ENCODE measurements at places on chromosomes 5 and 9. TPM values are rescaled to one million over a fixed set of nuclear protein-coding genes. Genes with fewer than 3 reads are reported as not detected.

- no peak overlapping the region for H3K4me3 ChIP-seq
- H3K36me3 ChIP-seq: no peaks in the 10 kb centered on the region
- no peak overlapping the region for H3K27ac ChIP-seq
- DNase-seq: no peak
Measured at GRCh38 chr5:50700706-50701105, 34.3 kb downstream of the PARP8 start.

DNA sequence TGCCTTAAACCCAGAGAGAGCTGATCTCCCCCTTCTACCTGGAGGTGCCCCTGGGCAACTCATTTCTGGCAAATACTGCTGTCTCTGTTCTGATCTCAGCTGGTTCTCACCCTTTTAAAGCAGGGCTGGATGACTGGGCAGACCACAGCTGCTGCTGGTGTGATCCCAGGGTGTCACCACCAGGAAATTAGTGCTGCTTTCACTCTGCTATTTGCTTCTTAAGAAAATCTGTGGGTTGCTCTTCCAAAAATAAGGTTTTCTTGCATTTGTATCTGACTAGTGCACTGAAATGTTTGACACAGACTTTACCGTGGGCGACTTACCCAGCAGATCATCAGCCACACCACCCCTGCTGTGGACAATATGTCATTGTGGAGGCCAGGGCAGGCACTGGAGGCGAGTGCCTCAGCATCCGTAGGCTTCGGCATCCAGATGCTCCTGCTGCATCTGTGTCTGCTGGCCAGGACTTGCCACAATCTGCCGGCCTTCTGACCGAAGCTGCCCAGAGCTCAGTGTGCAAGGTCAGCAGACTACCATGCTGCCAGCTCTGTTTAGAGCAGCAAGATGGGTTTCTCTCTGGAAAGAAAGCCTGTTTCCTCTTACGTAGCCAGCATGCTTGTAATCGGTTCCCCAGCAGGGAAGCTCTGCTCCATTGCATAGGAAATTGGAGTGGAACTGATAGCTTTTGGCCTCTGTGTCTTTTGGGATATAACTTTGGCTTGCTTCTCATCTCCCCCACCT, 13.6 kb downstream of the ARHGAP26 start:
- H3K27me3 ChIP-seq: no peaks in the 10 kb centered on the region
- no peak overlapping the region for H3K4me3 ChIP-seq
- peaks cover 4% of the 10 kb centered on the region for H3K4me1 ChIP-seq

SCGB3A1 gene
- total RNA-seq: not detected

MARCHF3 gene
- 35.0 TPM for total RNA-seq

DNA sequence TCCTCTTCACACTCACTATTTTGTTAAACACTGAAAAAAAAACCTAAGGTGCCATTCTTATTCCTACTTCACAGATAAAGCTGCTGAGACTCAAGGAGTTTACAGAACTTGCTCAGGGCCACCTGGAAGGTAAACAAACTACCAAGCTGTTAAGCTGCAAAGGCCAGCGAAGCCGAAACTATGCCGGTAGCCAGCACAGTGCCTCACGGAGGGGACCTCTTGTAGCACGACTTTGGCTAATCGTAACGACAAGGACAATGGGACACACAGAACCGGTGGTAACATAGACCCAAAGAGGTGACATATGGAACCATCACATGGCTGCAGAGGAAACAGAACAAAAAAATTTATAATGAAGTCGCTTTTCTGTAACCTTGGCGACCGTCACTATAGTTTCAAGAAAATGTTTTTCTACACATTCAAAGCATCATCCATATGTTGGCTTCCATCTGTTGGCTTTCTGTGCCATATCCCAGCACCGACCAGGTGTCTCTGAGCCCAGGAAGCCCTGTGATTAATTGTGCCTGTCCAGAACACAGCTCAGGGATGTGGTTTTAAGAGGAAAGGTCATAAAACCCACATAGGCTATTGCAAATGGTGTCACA, 60.3 kb downstream of the S1PR3 start:
- no peak for DNase-seq
- H3K27me3 ChIP-seq: no peaks in the 10 kb centered on the region
- no peaks in the 10 kb centered on the region for H3K4me1 ChIP-seq
- H3K27ac ChIP-seq: no peak overlapping the region

MYOZ3 gene
- total RNA-seq: not detected

DNA sequence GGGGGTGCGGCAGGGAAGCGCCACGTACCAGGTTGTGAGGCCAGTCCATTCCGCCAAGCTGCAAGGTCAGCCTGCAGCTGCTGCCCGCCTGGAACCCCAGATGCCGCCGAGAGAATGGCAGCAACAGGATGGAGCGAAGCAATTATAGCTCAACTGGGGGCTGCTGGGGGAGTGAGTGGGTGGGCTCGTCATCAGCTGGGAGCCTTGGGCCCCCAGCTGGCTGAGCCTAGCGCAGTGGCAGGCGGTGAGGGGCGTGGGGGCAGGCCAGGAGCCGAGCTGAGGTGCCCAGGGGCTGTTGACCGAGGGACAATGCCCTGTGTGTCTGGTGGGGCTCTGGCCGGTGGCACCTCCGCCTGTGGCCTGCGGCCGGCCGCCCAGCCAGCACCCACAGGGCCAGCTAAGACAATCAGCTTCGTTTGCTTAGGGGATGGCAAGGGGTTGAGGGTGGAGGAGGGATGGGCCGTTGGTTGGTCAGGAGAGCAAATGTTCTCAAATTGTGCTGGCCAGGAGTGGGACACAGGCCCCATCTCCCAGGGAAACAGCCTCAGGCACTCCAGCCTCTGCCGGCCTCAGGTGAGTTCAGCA, at the start of gene IL17B:
Gene IL17B, minus strand, starts transcription at position 116 of the 585 bp plus-strand sequence. Its CDS starts 67 bp downstream, at position 49.
- H3K4me3 ChIP-seq: no peak within 1 kb of the TSS
- DNase-seq: no peak
- no peak within 1 kb of the TSS for H3K27ac ChIP-seq
- no peaks in the 10 kb centered on the region for H3K36me3 ChIP-seq
- peaks cover 5% of the 10 kb centered on the region for H3K4me1 ChIP-seq

DNA sequence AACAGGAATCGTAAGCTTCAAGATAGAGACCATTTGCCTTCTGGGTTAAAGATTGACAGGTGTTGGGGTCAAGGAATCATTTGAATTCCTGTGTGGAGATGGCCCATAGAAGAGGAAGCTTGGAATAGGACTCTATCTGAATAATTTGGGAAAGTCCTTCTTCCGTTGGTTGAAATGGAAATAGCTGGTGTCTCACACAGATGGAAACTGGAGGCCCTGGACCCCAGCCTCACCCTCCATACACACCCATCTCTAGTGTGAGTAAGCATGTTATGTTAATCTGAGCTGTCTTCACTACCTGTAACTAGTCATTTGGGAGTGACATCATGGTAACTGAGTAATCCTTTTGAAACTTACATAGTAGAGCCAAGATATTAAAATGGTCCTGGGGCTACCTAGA, 184.4 kb downstream of the CD180 start:
- no peaks in the 10 kb centered on the region for H3K36me3 ChIP-seq
- no peak for DNase-seq
- H3K27me3 ChIP-seq: peaks cover 5% of the 10 kb centered on the region
- no peaks in the 10 kb centered on the region for H3K4me1 ChIP-seq
- no peak overlapping the region for H3K27ac ChIP-seq
- no peak overlapping the region for H3K4me3 ChIP-seq

SHOC1 gene
- total RNA-seq: not detected

GRCh38 chr5:77993855-77994318, 217.7 kb upstream of the TBCA start:
- H3K4me3 ChIP-seq: no peak overlapping the region
- no peaks in the 10 kb centered on the region for H3K27me3 ChIP-seq
- DNase-seq: no peak
- peaks cover 2% of the 10 kb centered on the region for H3K36me3 ChIP-seq

CAMLG gene
- total RNA-seq: 27.5 TPM

DNA sequence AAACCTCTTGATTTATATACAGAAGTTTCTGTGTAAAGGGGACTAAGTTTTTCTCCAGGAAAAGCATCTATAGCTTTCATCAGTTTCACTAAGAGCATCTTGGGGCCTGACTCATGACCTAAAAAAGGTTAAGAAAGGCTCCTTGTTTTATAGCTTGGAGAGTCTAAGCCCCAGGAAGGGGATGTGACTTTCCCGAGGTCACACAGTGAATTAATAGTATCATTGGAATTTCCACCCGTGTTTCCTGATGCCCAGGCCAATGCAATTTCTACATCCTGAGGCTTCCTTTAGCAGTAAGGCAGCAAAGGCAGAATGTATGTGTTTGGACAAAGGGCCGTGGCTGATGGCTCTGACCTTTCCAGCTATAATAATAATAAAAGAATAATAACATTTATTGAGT, 8.6 kb downstream of the MORN5 start:
- H3K27ac ChIP-seq: no peak overlapping the region
- no peak for DNase-seq
- no peaks in the 10 kb centered on the region for H3K4me1 ChIP-seq
- peaks cover 2% of the 10 kb centered on the region for H3K27me3 ChIP-seq
- H3K4me3 ChIP-seq: no peak overlapping the region

DNA sequence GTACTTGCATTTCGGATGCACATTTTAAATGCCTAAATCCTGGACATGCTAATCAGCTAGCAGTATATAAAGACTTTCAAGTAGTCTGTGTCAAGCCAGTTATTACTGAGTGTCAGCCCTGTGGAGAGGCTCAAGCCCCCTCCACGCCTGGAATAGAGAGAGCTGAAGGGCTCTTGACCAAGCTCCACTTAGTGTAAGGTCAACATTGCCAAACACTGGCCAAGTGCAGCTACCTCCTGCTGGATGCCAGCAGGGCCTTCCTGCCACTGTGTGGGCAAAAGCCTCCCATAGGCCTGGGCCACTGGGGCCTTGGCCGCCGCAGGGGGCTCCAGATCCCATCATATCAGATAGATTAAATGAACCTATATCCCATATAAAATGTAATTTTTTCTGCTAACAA, 239.4 kb upstream of the PANK3 start:
- H3K27me3 ChIP-seq: no peaks in the 10 kb centered on the region

F2R gene
- 0.97 TPM for total RNA-seq

DNA sequence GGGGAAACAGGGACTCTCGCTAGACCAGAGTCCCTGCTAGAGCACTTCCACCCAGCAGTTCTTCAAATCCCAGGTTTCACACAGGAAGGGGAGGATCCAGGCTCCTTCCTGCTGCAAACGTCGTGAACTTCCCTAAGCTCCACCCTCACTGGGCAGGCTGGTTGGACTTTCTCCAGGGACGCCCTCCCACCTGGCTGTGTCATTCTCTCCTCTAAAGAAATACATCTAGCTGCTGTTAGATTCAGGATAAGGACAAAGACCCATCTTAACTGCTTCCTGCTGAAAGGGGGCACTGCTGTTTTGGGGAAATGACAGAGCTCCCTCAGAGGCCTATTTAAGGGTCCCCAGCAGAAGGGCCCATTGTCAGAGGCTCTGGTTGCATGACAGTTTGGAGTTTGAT, 230.7 kb downstream of the SEMA6A start:
- no peak for DNase-seq
- no peaks in the 10 kb centered on the region for H3K36me3 ChIP-seq
- H3K27me3 ChIP-seq: no peaks in the 10 kb centered on the region

DRD1 gene
- not detected for total RNA-seq

DNA sequence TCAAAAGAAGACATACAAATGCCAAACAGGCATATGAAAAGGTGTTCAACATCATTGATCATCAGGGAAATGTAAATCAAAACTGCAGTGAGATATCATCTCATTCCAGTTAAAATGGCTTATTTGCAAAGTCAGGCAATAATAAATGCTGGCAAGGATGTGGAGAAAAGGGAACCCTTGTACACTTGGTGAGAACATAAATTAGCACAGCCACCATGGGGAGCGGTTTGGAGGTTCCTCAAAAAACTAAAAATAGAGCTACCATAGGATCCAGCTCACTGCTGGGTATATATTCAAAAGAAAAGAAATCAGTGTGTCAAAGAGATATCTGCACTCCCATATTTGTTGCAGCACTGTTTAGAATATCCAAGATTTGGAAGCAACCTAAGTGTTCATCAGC, 50.3 kb downstream of the AP3S1 start:
- no peak overlapping the region for H3K27ac ChIP-seq
- H3K27me3 ChIP-seq: no peaks in the 10 kb centered on the region
- no peaks in the 10 kb centered on the region for H3K4me1 ChIP-seq
- no peaks in the 10 kb centered on the region for H3K36me3 ChIP-seq
- no peak for DNase-seq
- no peak overlapping the region for H3K4me3 ChIP-seq

TMEM171 gene
- total RNA-seq: not detected

GRCh38 chr9:88387036-88387551, 1.1 kb upstream of the SPIN1 start:
- no peaks in the 10 kb centered on the region for H3K27me3 ChIP-seq
- no peak overlapping the region for H3K27ac ChIP-seq

- H3K27ac ChIP-seq: no peak overlapping the region
- H3K27me3 ChIP-seq: no peaks in the 10 kb centered on the region
- DNase-seq: no peak
- no peaks in the 10 kb centered on the region for H3K4me1 ChIP-seq
- H3K4me3 ChIP-seq: no peak overlapping the region
Measured at GRCh38 chr5:1901061-1901460, 18.3 kb upstream of the IRX4 start.

FBP2 gene
- total RNA-seq: not detected

IL13 gene
- total RNA-seq: not detected

FBP1 gene
- total RNA-seq: 3.4 TPM
